ENCODE measurements at places on chromosomes 11 and 22.

- DNase-seq: no peak
These were observed 37.8 kb downstream of the OSBP2 start for GRCh38 chr22:30732426-30732825.

DNA sequence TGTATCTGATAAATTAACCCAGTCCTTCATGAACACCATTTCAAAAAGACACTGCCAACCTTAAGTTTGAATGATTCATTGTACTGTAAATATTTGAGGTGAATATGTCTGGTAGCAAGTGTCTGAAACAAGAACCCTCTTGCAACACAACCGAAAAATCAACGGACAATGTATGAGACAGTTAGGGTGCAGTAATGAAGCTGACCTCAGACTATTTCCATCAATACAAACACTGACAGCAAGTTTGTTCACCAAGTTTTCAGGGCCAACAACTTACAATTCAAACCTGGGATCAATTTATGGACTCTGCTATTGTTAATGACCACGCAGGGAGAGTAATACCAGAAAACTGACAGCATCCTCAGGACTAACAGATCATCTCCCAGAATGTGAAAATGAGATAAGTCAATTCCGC lies 126.3 kb downstream of the CADM1 start:
- no peak for DNase-seq

GRCh38 chr22:18929459-18929858 lies 6.6 kb downstream of the PRODH start:
- no peak for DNase-seq

GRCh38 chr22:27170491-27170890 lies 513.1 kb downstream of the MIAT start:
- DNase-seq: no peak

GRCh38 chr11:1561266-1561665 lies 10.8 kb downstream of the DUSP8 start:
- no peak for DNase-seq

GRCh38 chr11:65637794-65638419 lies at the start of gene SIPA1:
TSS of gene SIPA1 (plus strand) at chr11:65638101. CDS start at chr11:65640922, 2,821 bp downstream.
- DNase-seq: peak; percentile 76

- DNase-seq: no peak
These were observed 186.6 kb downstream of the NXPE2 start for GRCh38 chr11:114864896-114865295.

GRCh38 chr11:103744496-103745153 lies 291.8 kb upstream of the DDI1 start:
- DNase-seq: no peak

- no peak for DNase-seq
These were observed 16.0 kb upstream of the BMAL1 start for GRCh38 chr11:13261591-13262061.

DNA sequence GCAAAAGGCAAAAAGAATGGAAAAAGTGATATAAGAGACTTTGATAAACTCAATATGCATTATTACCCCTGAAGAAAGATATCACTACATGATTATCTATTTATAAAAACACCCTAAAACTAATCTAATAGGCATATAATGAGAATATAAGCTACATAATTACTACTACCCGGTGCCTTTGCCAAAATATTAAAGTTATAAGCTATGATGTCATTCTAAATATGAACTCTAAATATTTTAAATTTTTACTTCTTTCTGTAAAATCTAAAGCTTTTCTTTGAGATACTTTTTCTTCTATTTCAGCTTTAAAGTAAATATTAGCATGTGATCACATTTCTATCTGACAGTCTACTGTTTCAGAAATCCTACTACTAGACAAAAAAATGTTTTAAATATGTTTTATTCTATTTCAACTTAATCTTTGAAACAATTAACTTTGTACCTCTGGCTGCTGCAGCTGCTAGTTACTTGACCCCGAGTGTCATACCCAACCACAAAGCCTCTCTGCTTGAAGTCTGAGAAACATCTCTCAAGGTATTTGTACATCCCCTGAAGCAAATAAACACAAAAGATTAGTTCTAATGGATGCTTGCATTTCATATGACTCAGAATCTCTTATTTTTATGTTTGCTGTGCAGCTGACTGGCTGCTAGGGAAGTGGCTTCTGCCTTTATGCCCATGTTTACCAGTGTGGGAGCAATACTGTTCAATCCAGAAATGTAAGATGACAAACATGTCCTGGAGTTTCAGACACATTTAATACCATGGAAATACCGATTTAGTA lies 26.8 kb downstream of the PGM2L1 start:
- no peak for DNase-seq

DNA sequence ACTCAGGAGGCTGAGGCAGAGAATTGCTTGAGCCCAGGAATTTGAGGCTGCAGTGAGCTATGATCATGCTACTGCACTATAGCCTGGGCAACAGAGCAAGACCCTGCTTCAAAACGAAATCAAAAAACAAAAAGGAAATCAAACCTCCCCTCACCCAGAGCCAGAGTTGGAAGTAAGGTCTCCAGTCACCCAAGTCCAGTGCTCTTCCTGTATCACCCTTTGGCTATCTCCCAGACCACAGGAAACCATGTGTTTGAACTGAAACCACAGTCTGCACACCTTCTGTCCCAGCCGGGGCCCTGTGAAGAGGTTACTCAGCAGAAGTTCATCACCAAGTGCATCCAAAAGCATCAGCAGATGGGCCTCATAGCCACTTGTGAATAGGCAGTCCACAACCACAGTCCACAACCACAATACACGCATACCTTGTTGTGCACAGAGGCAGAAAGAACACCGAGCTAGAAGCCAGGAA lies 4.6 kb downstream of the MYH9 start:
- DNase-seq: peak; percentile 91

GRCh38 chr11:32312865-32313403 lies 122.4 kb downstream of the WT1 start:
- peak; percentile 50 for DNase-seq

DNA sequence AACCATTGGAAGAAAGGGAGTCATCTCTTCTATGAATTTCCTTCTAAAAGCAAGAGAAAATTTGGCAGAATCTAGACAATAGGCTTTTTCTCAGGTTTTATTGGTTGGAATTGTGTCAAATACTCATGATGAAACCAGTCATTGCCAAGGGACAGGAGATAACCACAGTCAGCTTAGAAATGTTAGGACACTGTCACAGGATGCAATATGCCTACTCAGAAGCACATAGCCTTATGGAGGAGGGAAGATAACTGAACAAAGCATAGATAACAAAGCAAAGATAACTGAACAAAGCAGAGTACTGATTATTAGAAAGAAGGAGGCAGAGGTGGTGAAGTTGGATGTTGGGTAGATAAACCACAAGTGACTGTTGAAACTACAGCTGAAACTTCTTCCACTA lies 303.5 kb upstream of the PDGFD start:
- no peak for DNase-seq

DNA sequence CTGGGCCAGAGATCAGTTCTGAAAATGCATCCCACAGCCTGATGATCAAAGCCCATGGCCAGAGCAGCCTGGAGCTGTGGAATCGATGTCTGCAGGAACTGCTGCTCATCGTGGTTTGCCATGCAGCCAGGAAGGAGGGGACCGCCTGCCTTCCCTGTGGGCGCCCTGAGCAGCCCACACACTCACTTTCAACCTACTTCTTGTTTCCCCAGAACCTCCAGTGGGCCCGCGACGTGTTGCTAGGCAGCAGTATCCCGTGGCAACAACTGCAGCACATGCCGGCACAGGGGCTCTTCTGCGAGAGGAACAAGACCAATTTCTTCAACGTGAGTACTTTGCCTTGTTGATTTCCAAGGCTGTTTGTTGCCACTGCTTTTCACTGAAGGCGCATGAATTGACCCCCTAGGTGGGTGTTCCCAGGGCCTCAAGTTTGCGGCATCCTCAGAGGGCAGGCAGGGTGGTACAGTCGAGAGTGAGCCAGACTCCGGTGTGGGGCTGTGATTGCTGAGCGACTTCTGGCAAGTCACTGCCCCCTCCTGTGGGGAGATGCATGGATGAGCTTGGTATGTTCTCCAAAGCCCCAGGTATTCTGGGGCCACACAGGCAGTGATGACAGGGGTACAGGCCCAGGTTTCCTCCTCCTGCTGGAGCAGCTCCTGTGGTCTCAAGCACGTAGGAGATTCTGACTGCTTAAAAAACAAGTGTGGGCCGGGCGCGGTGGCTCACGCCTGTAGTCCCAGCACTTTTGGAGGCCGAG lies 47.0 kb upstream of the SUSD2 start:
- DNase-seq: peak; percentile 73

DNA sequence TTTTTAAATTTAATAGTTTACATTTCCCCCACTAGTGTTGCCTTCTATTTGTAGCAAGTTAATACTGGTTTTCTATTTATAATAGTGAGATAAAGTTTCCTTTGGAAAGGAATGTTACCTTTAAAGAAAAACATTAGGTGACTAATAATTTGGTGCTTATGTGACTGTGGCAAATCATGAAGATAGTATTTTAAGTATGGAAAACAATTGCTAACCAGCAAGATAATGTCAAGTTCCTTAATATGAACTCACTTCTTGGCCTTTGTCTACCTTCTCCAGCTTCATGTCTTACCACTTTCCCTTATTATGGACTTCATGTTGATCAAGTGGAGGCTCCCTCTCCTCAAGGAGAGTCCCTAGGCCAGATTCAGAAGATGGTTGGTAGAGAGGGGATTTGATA lies 27.2 kb downstream of the ARHGEF12 start:
- no peak for DNase-seq

- DNase-seq: peak; percentile 59
These were observed at the start of gene BCR for GRCh38 chr22:23180301-23180892. TSS of gene BCR (plus strand) at chr22:23180509. CDS start at chr22:23180961, 452 bp downstream.

DNA sequence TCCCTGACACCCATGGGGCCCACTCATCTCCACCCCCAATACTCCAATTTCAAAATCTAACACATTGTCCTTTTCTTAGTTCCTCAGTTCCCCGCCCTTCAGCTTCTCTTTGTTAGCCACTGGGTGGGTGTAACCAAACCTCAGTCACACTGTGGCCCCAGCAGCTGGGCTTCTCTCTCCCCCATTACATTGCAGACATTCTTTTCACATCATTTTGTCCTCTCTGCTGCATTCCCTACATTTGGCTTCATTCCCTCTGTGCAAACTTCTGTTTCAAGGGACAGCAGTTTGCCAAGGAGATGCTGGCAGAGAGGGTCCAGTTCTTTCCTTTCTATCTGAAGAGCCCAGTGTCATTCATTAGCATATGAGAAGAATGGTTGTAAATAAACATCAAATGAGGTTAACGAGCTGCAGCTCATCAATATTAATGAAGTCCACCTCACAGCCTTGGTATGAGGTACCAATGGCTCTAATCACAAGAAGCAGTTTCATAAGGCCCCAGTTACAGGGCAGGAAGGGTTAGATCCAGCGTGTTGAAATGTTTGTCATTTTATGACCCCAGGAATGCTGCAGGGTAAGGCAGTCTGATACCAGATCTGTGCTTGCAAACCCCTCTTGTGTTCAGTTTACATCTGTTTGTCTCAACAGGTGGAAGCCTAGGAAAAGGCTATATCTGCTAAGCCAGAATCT lies 72.3 kb downstream of the ARFGAP2 start:
- DNase-seq: no peak

- DNase-seq: peak; percentile 81
These were observed 27.9 kb upstream of the SUSD2 start for GRCh38 chr22:24153353-24153752.

GRCh38 chr22:26483439-26484359 lies at the start of the genes HPS4 and SRRD:
TSS of gene HPS4 (minus strand) at chr22:26483783. CDS start at chr22:26481762, 2,021 bp downstream.
TSS of gene SRRD (plus strand) at chr22:26483877. CDS start at chr22:26483891, 14 bp downstream.
- DNase-seq: peak; percentile 92

- DNase-seq: peak; percentile 37
These were observed 57.8 kb downstream of the ST14 start for GRCh38 chr11:130217133-130218031.

DNA sequence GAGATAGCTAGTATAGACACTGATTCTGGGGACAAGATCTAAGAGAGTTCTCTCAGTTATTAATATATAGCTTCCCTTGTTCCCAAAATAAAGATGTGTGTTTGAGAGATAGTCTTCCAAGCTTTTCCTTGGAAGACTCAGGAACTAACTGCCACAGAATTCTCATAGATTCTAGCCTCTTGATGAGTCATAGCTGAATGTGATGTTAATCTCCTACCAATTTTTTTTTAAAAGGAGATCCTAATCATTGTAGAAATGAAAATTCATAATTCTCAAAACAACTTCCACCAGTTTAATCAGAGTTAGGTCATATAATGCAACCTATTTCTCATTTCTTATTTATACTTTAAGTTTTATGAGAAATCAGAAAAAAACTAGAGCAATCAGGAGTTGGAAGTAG lies 148.8 kb downstream of the JRKL start:
- DNase-seq: no peak

- no peak for DNase-seq
These were observed 5.6 kb downstream of the FBXO7 start for GRCh38 chr22:32480238-32480637.

GRCh38 chr11:10441652-10442503 lies 13.2 kb upstream of the AMPD3 start:
- DNase-seq: peak; percentile 67

DNA sequence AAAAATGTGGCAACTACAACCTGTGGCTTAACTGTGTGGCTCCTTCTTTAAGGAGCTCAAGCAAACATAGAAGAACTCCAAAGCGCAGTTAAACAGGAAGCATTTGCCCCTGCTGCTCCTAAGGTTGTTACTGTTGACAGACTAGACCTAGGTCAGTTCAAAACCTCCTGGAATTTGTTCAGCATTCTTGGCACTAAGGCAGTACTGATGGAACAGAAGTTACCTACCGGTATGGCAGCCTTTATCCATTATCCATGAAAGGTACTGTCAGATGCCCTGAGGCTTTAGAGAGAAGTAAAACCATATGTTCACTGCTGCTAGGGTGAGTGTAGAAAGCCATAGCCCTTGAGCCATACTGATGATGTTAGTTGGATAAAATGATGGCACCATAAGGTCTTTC lies 916.5 kb upstream of the FAT3 start:
- no peak for DNase-seq

DNA sequence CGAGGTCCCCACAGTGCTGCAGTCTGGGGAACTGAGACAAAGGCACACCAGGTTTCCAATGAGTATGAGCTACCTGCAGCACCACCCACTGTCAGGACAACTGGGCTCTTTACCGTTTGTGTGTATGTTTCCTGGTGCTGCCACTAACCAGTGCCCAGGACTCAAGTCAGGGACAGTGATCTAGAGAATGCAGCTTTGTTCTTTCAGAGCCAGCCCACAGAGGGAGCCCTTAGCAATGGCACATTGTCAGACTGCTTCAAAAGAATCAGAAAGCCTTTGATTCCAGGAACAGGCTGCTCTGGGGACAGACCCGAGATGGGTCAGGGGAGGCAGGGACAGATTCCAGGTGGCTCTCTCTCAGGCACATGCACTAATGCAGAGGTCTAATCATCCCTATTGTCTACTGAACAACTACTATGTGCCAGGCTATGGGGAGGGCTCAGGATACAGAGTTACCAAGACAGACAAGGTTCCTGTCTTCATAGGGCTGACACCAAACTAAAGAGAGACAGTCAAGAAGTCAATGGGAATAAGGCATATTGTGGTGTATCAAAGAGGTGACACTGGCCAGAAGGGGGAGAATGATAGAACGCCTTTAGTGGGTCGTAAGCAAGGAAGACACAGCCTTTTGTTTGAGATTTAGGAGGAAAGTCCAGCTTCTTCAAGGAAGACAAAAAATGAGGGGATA lies 103.7 kb downstream of the VPREB1 start:
- DNase-seq: no peak

GRCh38 chr22:32842486-32842885 lies 41.0 kb downstream of the TIMP3 start:
- no peak for DNase-seq
